ENCODE measurements at places on chromosomes 7 and 10.

DNA sequence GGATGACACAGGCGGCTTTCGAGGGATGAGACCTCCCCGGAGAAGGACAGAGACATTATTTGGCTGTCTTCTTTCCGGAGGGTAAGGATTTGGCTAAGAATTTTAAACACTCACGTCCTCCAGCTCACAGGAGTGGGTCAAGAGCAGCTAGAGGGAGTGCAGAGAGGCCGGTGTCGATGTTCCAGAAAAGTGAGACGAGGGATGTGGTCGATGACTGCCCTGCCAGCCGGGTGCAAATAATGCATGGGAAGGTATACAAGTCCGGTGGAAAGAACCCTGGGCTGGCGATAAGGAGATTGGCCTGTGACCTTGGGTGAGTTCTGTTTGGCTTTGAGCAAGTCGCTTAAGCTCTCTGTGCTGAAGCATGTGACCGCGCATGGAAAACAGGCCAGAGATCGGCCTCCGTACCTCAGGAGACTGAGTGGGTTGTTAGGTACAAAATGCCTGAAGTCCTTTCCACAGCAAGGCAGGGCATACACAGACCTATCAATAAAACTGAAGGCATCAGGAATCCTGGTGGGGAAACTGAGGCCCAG lies 149.1 kb downstream of the UBE2H start:
- DNase-seq = no peak

GRCh38 chr7:1666823-1667565 lies 3.1 kb upstream of the ELFN1 start:
- no peak for DNase-seq

DNA sequence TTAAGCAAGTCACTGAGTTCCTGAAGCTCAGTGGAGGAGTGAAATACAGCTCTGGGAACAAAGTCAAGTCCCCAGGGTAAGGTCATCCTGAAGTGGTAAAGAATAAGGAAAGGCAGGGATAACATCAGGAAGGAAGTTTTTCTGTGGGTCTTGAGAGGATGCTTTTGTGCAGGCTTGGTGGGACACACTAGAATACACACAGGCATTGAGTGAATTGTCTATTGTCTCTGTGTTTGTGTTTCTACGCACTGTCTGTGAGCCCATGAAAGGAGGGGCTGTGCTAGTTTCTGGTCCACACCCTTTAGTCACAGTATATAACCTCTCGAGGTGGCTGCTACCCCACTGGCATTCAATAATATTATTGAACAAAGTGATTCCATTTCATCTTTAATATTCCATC lies 95.8 kb upstream of the ABCB5 start:
- DNase-seq = no peak

DNA sequence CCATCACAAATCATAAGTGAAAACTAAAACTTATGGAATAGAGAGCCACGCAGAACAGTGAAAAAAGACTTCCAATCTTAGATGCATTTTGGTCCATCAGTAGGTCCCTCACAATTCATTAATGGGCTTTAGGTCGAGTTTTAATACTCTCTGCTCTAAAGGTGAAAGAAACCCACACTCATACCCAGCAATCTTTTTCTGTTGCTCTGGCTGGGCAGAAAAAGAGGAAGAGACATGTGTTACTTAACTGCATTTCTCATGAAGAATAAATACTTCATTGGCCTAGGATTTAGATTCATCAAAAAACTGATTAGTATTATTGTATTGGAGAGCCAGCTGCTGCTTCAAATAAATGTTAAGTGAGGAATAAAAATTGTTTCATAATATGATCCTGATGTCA lies 645.7 kb downstream of the PHTF2 start:
- no peak for DNase-seq

DNA sequence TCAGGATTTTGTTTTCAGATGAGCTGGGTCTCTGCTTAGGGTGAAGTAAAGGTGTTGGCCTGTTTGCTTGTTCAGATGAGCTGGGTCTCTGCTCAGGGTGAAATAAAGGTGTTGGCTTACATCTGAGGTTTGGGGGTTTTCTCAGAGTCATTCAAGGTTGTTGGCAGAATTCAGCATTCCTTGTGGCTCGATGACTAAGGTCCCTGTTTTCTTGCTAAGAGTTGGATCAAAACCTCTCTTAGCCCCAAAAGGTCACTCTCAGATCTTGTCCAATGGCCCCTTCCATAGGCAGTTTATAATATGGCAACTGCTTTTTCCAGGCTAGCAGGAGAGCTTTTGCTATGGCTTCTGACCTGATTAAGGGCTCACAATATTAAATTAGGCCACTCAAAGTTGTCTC lies 106.6 kb downstream of the ADAM22 start:
- no peak for DNase-seq

DNA sequence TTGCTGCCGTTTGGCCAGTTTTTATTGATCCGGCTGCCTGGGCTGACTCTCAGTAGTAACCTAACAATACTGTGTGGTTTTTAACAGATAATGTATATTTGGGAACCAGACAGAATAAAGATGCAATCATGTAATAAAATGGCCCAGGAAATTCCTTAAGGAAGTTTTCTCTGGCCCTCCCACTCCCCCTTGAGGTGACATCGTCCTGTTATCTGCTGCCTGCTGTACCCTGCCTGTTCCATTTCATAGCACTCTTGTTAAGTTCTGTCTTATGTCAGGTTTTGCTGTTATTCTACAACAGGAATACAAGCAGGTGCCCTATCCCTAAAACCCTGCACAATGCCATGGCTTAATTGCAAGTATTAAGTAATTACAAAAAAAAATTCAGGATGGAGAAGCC lies 12.5 kb downstream of the ITGB8 start:
- DNase-seq = no peak

GRCh38 chr10:50260791-50261281 lies 9.5 kb upstream of the ASAH2 start:
- no peak for DNase-seq

GRCh38 chr10:28320090-28320489 lies 17.2 kb upstream of the MPP7 start:
- no peak for DNase-seq

- no peak for DNase-seq
Observed at GRCh38 chr7:38307640-38308039, 34.2 kb upstream of the TARP start.

- no peak for DNase-seq
Observed at GRCh38 chr7:14125998-14126397, 136.5 kb upstream of the ETV1 start.

GRCh38 chr10:119292968-119293760 lies 85.8 kb downstream of the GRK5 start:
- DNase-seq = no peak

GRCh38 chr7:5677538-5678294 lies 103.7 kb downstream of the RNF216 start:
- no peak for DNase-seq

DNA sequence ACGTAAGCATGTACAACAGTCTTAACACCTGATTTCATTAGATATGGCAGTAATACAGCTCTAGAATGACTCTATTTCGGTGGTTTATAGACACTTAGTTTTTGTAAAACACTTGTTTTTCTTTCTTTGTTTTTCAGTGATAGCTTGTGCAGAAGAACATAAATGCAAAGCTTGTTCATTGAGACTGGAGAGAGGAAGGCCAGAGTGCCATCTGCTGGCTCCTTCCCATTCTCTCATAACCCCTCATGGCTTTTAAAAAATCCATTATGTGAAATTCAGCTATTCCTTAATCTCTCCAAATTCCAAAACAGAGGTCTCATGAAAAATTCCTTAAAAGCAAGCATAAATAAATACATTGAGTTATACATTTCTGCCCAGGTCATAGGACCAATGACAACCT lies 76.3 kb downstream of the CACNB2 start:
- no peak for DNase-seq

Data from KG1 (cell line).